ENCODE measurements at places on chromosomes 6 and 20.
A peak's percentile ranks its signal among the peaks of the same experiment; 100 is the strongest.

GRCh38 chr6:40901322-40902055, 137.5 kb downstream of the UNC5CL start:
- no peak for DNase-seq

GRCh38 chr20:2361035-2361593, 19.6 kb upstream of the TGM6 start:
- DNase-seq: no peak

DNA sequence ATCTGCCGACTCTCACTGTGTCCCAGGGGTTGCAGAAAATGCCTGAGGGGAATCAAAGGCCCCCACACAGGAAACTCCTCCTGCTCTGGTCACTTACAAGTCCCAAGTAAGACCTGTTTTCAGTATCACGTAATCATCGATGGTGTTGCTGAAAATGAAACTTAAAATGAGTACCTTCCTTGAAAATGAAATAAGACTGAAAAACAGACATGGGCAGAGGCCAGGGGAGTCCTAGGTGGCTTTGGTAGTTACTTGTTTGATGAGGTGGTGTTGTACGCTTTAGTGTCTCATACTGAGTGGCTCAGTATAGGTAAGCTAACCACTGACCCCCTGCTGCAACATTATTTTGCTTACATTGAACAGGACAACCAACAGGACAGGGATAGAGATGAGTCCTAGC, 43.0 kb upstream of the SYNCRIP start:
- DNase-seq: no peak

GRCh38 chr6:165880686-165881085, 217.6 kb upstream of the PDE10A start:
- no peak for DNase-seq

- peak; percentile 93 for DNase-seq
These were observed 118.0 kb downstream of the HFE start for GRCh38 chr6:26205161-26205624.

GRCh38 chr20:16490696-16491095, 82.6 kb downstream of the KIF16B start:
- no peak for DNase-seq

DNA sequence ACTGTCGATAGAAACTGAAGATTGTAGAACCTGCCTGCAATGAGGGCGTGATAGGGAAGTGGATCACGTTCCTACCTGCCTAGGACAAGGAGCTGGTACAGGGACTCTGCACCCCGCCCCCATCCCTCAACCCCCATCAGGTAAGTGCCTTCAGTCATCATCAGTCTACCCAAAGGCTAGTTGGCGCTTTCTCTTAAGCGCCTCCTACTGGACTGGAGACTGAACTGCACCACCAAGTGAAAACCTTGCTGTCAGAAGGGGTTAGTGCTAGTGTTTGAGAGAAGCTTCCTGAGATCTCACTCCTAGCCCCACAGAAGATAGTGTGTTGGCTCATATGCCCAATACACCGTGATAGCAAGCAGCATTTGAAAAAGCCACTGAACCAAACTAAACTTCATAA, 706.5 kb upstream of the MAN1A1 start:
- DNase-seq: peak; percentile 16

- DNase-seq: peak; percentile 78
These were observed 648.8 kb upstream of the AGPAT4 start for GRCh38 chr6:161922631-161923119.

DNA sequence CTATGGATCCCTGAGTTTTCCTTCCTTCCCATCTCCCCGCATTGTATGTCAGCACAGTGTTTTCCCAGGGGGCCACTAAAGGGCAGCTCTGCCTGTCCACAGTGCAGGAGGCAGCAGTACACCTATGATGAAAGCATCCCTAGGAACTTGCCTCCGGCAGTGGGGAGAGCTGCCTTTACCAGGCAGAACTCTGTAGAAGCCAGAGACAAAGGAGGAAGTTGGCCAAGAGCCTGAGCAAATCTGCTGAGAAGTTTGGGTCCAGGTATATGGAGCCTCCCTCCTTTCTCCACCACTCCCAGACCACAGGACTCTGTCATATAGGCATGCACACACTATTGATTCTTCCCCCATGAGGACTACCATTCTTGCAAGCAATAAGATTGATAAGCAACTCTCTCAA, 282.7 kb downstream of the TBC1D7 start:
- peak; percentile 28 for DNase-seq

- DNase-seq: no peak
These were observed 126.8 kb downstream of the GRM4 start for GRCh38 chr6:34018961-34019606.

DNA sequence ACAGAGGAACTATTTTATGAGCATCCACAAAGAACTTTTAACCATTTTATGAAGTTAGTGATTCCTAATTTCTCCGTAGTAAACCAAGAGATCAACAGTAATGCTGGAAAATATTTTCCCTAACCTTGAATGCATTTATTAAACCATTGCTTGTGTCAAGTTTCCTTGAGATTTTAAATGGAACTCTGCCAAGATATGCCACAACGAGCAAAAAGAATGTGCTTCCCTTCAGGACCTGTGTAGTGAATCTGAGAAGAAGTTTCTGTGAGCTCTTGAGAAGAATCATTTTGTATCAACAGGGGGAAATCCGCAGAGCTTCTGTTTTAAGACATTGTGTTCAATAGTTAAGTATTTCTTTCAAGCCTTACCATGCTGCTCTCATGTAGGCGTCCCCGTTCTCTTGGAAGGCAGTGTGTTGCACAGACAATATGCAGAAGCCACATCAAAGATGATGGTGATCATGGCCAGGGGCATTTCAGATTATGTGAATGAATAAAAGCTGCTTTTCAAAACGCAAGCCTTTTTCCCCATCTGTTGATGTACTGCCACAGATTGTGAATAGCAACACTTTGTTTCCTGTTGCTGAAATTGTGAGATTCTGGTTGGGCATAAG, 439.8 kb downstream of the BMP2 start:
- no peak for DNase-seq

DNA sequence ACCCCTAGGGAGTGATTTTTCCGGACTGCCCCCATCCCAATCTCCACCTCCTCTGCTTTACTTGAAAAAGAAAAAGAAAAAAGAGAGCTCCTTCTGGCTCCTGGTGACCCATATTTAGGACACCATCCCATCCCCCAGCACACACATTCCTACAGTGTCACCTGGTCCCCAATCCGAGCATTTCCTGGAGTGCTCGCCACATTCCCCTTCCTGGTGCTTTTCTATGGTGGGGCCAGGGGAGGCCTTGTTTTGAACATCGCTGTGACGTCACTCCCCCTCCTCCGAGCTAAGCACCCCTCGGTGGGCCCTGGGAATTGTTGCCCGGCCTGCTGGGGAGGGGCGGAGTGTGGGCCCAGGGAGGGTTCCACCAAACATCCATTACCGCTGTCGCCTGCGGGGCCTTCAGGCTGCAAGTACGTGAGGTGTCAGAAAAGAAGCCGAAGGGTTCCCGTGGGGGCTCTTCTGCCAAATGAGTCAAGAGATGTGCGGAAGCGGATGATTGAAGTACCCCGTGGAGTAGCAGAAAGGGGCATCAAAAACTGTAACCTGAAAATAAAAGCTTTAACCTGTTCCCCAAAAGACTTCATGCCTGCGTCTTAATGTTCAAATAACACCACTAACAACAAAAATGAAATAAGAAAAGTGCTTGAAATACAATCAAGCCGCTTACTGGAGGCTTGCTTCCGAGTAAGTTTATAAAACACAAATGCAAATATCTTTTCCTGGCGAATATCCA, 2.8 kb upstream of the FOXC1 start:
- DNase-seq: no peak

GRCh38 chr6:138500867-138501446, 1.7 kb upstream of the NHSL1 start:
- no peak for DNase-seq

GRCh38 chr6:143401636-143402370, 48.7 kb downstream of the ADAT2 start:
- DNase-seq: no peak

- no peak for DNase-seq
These were observed 46.3 kb downstream of the EZR start for GRCh38 chr6:158772851-158773371.

DNA sequence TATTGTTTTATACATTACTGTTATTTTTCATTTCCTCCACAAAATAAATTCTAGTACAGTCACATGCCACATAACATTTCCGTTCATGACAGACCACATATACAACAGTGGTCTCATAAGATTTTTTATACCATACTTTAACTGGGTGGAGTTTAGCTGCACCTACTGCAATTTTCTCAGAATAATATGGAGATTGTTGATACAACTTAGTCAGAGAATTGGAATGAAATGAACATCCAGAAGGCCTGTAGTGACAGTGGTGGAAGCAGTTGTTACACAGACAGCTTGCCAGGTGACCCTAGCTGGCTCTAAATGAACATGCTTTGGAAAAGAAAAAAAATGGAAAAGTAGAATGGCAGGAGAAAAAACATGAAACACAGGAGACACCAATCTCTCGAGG, 183.2 kb upstream of the TCF21 start:
- no peak for DNase-seq

- peak; percentile 53 for DNase-seq
These were observed 1.4 kb downstream of the DEFB132 start for GRCh38 chr20:258963-259362.

DNA sequence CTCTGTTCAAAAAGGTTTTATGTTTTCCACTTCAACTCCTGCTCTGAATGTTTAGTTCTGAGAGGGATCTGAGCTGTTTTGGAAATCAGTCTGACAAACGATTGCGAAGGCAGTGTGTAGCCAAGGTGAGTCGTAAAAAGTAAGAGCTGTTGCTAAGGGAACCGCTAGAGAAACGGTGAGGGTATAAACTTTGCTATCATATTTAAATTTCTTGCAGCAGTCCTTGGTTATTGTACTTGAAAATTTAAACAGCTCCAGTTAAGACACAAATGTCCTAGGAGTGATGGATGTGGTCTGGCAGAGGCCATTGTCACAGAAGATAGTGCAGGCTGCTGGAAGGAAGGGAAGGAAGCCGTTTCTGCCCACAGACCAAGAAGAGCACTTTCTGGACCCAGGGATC, 64.9 kb upstream of the CITED2 start:
- DNase-seq: peak; percentile 46

GRCh38 chr20:50194831-50195523, 4.3 kb downstream of the CEBPB start:
- DNase-seq: peak; percentile 12

DNA sequence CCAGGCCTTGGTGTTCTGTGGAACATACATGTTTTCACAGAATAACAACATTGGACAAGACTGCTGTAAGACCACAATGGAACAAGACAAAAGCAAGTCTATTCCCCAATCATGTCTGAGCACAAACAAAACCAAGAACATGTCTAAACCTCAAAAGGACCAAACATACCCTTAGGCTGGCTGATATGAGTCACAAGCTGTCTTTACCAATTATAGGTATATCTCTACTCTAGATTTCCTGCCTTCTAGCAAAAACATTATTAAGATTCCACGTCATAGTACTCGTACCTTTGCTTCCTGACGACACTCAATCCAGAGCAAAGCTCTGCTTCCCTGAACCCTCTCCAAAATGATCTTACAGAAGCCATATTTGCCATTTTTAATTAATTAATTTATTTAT, 15.4 kb upstream of the L3MBTL1 start:
- no peak for DNase-seq

DNA sequence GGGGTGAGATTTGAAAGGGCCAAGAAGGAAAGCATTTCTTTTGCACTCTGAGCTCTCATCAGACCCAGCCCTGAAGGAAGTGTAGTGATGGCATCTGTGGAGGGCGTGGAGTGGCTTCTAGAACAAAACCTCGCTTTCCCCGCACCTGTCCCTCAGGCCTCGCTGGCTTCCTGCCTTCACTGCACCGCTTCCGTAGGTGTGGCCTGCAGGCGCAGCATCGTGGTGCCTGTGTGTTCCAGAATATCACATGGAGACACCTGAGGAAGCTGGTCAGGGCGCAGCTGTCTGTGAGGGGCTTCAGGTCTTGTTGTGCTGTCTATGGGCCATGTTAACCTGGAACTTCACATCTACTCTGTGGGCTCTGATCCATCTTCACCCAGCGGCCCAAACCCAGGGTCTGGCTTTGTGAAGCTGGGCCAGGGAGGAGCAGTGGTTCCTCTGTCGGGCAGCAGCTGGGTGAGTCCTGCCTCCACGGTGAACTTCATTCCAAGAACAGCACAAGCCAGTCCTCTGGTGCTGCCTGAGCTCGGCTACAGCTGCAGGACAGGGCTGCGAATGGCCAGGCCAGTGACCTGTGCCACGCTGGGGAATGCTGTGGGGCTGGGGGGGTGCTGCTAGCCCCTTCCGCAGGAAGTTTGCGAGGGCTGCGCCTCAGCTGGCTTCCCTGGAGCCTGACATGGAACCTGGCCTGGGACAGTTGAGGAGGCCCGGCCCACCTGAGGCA, 40.9 kb downstream of the DSTN start:
- DNase-seq: peak; percentile 12

DNA sequence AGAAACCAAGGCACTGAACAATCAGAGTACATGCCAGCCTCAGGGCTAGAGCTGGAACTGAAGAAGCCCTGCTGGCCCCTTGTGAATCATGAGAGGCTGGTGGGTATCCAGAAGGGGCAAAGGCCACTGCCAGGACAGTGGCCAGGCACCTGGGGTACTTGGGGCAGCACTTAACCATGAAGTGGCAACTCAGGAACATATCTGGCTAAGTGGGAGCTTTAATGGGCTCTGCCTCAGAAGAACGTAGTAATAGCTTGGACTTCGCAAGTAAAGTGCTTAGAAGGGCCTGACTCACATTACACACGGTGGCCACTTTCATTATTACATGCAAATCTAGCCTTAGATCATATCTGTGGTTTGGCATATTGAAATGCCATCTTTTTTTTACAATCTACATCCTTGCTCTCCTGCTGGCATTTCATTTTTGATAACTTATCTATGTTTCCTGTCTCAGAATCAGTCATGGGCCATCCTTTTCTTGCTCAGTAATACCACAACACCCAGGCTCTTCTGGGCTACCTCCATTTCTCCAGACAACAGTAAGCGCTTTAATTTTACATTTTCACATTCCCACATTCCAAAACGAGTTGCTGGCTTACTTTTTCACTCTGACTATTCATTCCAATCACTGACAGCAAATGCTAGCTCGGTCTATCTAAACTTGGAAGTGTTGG, 21.6 kb downstream of the NAPB start:
- DNase-seq: peak; percentile 65

GRCh38 chr6:1633366-1634021, 23.8 kb downstream of the FOXC1 start:
- no peak for DNase-seq

DNA sequence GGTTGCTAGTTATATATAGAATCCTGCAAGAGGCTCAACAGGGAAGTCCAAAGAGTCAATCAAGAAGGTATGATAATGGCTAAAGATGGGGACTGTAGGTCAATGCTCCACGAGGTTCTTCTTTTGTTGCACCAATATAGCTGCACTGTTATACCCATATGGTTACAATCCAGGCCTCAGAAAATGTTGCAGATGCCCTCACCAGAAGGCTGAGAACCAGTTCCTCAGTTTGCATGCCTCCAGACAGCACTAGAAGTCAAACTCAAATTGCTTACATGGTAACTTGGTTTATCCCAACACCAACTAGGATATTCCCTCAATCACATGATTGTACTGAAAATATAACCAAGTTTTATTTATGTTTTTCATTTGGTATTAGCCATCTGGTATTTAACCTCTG, 12.1 kb downstream of the EEF1A1 start:
- DNase-seq: no peak

GRCh38 chr6:25341923-25342619, 62.9 kb downstream of the CARMIL1 start:
- no peak for DNase-seq

- DNase-seq: no peak
These were observed 213.1 kb upstream of the STXBP5 start for GRCh38 chr6:146990821-146991798.
